NCI-H345 (cell line): ENCODE measurements at places on chromosomes 6 and 20.
A peak's percentile ranks its signal among the peaks of the same experiment; 100 is the strongest.

GRCh38 chr6:24899997-24900325 lies 35.8 kb downstream of the RIPOR2 start:
- no peak for DNase-seq

- no peak for DNase-seq
Observed at GRCh38 chr6:89436226-89436625, 3.3 kb downstream of the ANKRD6 start.

GRCh38 chr6:52754443-52754842 lies 8.8 kb downstream of the GSTA2 start:
- no peak for DNase-seq

DNA sequence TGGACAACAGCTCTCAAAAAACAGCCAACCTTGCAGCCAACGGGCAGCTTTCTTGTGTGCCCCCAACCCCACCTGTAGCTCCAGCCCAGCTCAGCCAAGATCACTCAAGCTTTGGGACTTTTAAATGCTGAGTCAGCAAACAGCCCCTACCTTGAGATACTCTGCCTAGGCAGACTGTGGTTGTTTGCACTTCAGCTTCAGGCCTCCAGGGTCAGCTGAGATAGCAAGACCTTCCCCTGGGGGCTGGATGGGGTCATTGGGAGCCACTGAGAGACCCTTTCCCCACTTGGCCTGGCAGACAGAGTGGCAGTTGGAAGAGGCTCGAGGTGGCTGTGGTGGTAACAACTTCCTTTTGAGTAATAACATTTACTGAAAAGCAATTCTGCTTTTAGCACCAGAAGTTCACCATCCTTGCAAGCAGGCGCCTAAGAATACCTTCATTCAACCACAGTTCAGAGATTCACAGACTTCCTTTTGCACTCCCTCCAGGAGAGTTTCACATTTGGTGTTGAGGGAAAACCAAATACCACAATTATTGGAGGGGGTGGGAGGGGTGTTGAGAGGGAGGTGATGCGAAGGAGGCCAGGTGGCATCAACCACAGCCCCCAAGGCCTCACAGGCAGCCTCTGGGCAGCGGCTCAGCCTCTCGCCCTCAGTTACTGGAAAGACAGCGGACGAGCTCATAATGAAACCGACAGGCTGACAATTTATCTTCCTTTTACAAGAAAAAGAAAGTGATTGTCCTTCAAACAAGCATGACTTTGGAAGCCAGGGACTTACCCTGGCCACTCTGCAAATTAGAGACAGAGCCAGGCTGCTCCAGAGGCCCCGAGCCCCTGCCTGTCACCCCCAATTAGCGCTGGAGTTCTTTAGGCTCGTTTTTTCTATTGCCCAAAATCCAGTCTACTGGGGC lies 148.1 kb downstream of the CEBPB start:
- no peak for DNase-seq

- no peak for DNase-seq
Observed at GRCh38 chr6:161232467-161232866, 41.4 kb downstream of the AGPAT4 start.

DNA sequence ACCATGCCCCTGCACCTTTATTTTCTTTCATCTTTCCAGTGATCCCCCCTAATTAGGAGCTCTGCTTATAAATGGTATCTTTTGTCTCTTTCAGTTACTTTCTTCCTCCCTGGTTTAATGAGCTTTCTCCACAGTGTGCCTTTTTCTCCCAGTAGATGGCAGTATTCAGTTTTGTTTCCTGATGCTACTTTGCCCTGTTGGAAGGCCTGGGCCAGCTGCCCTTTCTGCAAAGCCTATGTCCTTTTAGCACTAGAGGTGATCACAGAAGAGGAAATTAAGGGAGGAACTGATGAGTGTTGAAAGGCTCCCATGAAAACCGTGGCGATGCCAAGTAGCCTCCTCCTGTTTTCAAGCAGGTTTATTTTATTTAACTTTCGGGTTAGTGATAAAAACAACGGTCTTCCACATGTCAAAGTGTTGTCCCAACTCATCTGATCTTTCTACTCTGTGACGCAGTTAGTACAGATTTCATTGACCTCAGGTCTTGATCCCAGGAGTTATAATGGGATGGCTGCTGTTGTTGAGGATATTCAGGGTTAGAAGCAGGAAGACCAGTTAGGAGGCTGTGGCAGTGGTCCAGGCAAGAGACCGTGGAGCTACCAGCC lies 184.2 kb upstream of the BMP2 start:
- DNase-seq = peak; percentile 48

DNA sequence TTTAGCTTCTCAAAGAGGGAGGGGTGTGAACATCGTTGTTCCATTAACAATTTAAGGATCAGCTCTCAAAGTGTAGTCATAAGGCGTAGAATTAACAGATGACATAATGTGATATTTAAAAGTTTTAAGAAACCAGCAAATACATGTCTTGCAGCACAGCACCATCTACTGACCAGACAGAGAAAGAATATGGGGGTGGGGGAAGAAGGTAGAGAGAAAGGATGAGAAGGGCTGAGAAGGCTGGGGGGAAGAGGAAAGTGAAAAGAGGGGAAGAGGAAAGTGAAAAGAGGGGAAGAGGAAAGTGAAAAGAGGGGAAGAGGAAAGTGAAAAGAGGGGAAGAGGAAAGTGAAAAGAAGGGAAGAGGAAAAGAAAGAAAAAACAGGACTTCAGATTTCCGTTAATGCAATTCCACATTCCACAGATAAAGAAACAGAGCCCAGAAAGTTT lies 80.9 kb downstream of the HAO1 start:
- peak; percentile 58 for DNase-seq
